ENCODE measurements at places on chromosomes 12 and 14.
A peak's percentile ranks its signal among the peaks of the same experiment; 100 is the strongest.

- DNase-seq = no peak
Observed at GRCh38 chr12:60182354-60182753, 586.5 kb downstream of the SLC16A7 start.

DNA sequence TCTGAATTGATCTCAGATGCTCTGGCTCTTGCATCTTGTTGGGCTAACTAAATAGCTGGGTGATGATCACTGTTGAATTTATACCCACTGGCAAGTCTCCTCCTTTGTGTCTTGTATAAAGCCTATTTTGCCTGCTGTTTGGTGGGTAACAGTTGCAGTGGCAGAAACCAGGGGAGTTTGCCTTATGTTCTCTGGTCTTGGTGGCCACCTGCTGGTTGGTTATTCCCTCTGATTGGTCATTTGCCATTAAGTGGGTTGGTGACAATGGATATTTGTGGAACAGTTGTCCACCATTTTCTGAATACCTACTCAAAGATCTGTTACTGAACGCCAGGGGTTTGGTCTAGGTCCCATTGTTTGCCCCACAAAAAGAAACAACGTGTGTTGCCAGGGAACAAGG, 52.1 kb downstream of the AVPR1A start:
- DNase-seq = no peak

GRCh38 chr14:74459289-74459946, 33.4 kb upstream of the SYNDIG1L start:
- DNase-seq = no peak

DNA sequence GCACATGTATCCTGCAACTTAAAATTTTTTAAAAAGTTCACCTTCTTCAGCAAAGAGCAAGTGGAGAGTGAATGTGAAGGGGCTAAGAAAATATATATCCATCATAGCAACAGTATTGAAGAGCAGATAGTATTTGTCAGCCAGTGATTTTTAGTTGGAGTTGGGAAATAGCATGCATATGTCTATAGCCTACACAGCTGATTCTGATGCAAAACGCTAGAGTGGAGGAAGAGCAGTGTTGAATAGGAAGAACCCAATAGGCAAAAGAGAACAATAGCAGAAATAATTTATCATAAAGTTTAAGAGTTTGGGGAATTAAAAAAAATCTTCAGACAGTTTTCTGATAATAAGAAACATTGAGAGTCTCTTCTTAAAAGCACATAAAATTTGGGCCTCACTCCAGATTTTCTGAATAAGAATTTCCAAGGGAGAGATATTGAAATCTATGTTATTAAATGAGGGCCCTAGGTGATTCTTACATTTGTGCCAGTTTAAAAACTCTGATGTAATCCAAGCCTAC, 12.0 kb downstream of the PDE6H start:
- no peak for DNase-seq

DNA sequence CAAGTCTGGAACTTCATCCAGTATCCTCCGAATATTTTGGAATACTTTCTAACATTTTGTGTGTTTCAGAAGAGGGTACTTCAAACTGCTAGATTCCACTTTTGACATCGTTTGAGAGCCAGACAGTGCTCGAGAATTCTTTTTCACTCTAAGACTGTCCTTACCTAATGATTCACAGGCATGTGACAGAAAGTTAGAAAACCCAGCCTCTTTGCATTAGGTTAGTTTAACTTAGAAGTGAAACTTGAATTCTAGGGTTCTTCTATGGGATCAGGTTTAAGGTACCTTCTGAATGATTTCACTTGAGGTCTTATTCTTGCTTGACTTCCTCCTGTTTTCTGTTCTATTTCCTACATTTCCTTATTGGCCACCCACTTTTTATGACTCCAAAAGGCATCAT, 431.8 kb downstream of the SLC6A15 start:
- DNase-seq = no peak

GRCh38 chr12:69837657-69838415, 12.8 kb downstream of the MYRFL start:
- DNase-seq = peak; percentile 75

GRCh38 chr14:75886636-75887348, 95.0 kb downstream of the TGFB3 start:
- DNase-seq = no peak

DNA sequence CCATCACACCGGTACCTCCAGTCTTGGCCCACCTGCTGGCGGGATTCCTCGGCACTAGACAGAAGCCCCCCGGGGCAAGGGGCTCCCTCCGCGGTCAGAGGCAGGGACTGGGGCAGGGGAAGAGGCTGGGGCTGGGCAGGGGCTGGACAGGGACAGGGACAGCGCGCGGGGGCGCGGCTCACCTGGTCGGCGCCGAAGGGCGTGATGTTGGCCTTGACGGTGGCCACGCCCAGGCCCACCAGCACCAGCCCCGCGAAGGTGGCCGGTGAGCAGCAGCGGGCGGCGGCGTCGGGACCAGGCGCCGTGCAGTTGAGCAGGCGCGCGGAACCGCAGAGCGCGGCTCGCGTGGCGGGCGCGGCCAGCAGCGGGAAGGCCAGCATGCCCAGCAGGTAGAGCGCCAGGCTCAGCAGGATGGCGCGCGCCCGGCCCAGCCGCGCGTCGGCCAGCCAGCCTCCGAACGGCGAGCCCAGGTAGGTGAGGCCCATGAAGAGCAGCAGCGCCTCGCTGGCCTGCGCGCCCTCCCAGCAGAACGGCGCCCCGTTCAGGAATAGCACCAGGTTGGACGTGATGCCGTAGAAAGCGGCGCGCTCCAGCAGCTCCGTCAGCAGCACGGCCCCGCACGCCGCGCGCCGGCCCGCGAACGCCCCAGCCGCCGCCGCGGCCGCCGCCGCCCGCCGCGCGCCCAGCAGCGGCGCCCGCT, 392 bp downstream of the SLC15A4 start:
- DNase-seq = peak; percentile 59

- no peak for DNase-seq
Observed at GRCh38 chr12:104049278-104049902, 597 bp downstream of the GLT8D2 start.

DNA sequence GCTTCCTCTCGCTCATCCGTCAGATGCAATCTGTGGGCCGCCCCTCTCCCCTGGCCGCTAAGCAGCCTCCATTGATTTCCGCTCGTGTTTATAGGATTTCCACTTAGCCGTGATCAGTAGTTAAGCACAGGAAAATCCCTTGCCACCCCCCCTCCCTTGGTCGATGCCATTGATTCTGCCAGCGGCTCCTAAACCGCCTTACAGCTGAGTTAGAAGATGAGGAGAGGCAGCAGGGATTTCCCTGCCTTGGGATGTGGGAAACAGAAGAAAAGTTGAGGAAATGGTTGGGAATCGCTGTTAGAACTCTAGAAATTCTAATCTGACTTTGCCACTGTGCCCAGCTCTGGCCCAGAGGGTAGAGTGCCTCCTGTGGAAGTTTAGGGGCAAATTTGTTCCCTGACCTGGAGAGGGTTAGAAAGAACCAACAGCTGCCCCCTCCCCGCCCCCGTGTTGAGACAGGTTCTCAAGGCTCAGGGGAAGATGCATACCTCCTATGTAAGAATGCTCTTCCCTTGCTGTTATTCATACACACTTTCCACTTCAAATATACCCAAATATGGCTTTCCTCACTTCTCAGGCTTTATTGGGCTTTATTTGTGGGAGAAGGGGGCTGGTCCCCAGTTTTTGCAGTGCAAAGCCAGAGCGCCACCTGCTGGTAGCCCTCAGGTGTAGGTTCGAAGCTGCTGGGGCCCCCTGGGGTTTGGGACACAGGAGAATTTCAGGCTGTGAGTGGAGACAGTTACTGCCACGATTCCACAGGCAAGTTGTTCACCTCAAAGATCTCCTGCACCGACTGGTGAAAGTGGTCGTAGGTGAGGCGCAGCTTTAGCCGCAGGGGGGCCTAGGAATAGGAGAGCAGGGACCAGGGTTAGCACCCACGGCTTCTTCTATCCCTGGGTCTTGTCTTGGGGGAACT, 3.2 kb downstream of the THTPA start:
- DNase-seq = peak; percentile 69

GRCh38 chr12:123115409-123116121, 35.3 kb downstream of the PITPNM2 start:
- peak; percentile 31 for DNase-seq

DNA sequence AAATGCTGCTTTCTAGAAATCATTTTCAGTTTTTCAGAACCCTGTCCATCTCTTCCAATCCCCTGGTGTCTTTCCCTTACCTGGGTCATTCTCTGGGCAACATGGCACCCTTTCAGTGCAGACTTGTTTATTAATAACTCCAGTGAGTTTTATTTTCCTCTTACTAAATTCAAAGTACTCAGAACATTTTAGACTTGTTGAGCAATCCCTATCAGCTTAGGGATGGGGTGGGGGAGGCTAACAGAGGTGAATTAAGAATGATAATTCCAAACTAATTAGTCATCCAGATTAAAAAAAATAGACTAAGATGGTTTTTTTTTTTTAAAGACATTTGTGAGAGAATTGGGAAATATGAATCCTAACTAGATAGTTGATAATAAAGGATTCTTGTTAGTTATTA, 10.7 kb downstream of the GPRC5A start:
- no peak for DNase-seq

- peak; percentile 88 for DNase-seq
Observed at GRCh38 chr14:75522224-75522982, at the start of gene BATF. BATF (plus strand) TSS chr14:75522469; CDS start chr14:75522683, 214 bp downstream.

- DNase-seq = no peak
Observed at GRCh38 chr12:6925540-6926279, 2.0 kb upstream of the ATN1 start.

DNA sequence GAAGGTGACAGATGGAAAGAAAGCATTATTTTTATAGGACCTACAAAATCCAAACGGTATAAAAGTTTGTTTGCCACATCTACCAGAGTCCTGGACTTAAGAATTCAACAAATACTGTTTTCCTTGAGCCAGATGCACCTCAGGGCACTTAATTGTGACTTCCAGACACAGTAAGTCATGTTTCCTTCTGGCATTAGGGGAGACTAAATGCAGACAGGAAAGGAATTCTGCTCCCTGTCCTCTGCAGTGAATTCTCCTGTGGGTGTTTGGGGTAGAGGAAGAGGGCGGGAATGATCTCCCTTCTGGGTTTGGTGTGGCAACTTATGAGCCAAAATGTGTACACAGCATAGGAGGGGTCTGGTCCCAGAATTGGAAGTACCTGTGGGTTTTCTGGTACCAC, 93.9 kb upstream of the ZDHHC17 start:
- DNase-seq = no peak

- DNase-seq = peak; percentile 62
Observed at GRCh38 chr12:53538209-53538689, 31.0 kb upstream of the NPFF start.

- DNase-seq = no peak
Observed at GRCh38 chr14:69333791-69334337, 64.2 kb downstream of the ERH start.

GRCh38 chr12:272942-273341, 10.3 kb upstream of the SLC6A13 start:
- no peak for DNase-seq

DNA sequence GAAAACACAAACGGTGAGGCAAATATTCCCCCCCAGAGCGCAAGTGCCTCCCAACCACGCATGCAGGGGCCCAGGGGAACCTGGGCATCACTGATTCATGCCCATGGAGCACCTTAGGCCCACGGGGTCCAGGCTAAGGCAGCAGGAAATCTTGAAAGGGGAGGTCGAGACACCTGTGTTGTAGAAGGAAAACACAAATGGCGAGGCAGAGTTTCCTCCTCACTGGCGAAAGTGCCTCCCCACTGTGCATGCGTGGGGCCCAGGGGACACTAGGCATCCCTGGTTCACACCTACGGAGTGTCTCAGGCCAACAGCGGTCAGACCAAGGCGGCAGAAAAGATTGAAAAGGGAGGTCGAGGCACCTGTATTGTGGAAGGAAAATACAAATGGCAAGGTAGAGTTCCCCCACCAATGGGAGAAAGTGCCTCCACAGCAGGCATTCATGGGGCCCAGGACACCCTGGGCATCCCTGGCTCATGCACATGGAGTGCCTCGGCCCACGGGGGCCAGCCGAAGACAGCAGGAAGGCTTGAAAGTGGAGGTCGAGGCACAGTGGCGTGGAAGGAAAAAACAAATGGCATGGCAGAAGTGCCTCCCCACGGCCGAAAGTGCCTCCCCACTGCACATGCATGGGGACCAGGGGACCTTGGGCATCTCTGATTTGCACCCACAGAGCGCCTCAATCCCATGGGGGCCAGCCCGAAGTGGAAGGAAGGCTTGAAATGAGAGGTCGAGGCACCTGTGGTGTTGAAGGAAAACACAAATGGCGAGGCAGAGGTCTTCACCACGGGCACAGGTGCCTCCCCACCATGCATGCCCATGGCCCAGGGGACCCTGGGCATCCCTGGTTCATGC, 368.8 kb downstream of the ALG10 start:
- DNase-seq = no peak

DNA sequence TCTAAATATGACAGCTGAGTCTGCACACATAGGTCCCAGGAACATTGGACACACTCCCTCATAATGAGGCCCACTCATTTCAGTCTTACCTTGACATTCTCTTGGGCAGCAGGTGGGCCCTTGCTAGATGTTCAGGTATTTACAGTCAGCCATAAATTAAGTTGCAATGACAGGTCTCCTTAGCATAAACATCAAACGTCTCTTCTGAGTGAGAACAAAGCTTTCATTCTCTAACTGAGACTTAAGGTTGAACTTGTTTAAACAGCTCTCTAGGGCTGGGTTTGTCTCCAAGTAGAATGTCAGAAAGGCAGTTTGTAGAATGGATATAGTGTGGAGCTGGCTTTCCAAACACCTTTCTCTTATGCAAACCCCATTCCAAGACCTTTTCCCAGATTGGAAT, 10.3 kb downstream of the ACVR1B start:
- DNase-seq = no peak

- DNase-seq = no peak
Observed at GRCh38 chr14:22769369-22769768, 2.9 kb downstream of the OXA1L start.

- no peak for DNase-seq
Observed at GRCh38 chr12:102347811-102348210, 132.6 kb downstream of the IGF1 start.

DNA sequence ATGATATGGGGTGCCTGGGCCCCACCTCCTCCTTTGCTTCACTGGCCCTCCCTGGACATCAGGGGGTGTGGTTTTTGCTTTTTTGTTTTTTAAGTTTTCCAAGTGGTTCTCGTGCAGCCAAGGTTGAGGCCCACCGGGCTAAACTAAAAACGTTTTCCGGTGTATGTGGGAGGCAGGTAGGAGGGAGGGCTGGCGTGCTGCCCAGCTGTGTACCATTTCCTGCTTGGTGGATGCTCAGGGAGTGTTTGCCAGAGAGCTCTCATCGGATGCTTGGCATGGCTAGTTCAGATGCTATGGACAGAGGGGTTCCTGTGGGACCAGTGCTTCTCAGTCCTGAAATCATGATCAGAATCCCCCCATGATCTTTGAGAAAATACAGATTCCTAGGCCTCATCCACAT, 246.4 kb downstream of the CACNA1C start:
- no peak for DNase-seq

GRCh38 chr12:128752386-128752785, 71.4 kb downstream of the SLC15A4 start:
- DNase-seq = no peak

Data from Peyer's patch (tissue), 4 donors.